NAMALWA (cell line): ENCODE measurements at places on chromosomes 1 and 21.

- DNase-seq: no peak
These were observed 550.2 kb downstream of the USP25 start for GRCh38 chr21:16279731-16280581.

DNA sequence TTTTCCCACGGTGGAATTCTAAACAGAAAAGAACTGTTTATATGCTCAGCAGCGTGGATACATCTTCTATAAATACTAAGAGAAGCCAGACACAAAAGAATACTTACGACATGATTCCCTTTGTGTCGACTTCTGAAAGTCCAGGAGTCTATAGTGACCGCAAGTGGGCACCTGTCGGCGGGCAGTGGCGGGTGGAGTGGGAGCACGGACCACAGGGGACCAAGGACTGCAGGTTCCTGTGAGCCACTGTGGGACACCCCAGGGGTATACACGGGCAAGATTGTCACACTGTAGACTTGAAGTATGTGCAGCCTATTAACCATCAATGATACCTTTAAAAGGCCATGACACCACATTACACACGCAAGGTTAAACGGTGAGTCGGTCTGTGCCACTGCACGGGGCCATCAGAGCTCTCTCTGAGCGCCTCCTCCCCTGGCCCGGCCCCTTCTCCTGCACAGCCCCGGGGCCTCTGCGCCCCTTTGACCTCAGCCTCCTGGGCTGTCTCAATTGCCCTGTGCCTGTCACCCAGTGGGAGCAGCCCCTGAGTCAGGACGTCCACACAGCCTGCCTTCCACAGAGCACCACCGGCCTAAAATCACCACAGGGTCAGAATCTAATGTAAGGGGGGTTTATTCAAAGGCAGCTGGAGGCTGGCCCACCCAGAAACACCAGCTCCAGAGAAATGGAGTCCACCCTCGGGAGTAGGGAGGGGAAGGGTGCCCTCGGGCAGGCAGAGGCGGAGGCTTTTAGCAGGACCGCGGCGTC, 90.0 kb upstream of the COL6A1 start:
- no peak for DNase-seq

DNA sequence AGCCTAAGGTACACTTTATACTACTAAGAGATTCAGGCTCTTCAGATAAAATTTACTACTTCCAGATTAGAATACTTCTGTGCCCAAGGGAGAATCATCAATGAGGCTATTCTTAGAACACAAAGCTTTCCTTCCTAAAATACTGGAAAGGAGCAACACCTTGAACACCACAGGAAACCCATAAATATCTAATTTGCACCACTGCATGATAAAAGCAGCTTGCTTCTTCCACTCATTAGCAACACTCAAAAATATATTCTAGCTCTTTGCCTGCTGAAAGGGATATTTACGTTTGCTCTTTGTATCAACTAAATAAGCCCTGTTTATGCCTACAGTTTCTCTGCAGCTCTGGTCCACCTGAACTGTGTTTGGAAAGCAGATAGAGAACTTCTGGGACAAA, 284.3 kb downstream of the RWDD3 start:
- DNase-seq: no peak

- DNase-seq: no peak
These were observed 270.7 kb downstream of the PAPPA2 start for GRCh38 chr1:176733661-176734060.

DNA sequence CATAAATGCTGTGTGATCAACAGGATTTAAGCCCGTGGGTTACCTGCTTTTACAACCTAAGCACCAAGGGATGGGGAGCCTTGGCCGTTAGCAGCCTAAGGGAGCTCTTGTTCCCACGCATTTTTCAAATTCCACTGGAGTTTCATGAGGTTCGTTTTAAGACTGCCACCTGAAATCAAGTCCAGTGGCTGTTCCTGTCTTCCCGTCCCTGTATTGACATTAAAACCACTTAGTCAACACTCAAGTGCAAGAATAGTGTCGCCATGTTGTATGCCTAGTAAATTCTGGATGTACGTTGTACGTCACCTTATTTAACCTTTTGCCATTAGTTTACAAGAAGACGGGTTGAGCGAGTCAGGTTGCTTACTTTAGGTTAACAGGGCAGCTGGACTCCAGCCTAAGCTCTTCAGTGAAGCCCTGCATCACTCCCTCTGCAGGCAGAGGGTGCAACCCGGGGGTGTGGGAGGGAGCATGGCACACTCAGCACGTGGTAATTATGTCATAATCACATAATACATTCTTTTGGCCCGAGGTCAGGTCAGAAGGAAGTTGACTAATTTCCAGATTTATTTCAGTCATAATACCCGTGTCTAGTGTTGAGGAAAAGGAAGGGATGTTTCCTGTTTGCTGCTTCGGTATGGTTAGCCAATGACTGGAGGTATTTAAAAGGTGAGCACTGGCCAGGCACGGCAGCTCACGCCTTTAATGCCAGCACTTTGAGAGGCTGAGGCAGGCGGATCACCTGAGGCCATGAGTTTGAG, 42.5 kb downstream of the CNST start:
- DNase-seq: no peak

DNA sequence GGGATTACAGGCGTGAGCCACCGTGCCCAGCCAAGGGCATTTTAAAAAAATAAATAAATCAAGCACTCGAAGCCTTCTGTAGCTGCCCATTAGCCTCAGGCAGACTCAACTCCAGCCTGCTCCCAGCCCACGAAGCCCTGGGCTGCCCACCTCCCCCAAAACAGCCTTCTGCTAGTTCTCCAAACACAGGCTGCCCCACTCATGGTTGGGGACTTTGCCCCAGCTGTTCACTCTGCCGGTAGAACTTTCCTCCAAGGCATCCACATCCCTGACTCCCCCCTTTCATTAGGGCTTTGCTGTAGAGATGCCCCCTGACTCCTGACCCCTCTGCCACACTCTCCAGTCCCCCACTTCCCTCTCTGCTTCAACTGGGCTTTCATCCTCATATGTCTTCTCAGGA, 29.7 kb upstream of the LAPTM5 start:
- DNase-seq: no peak

DNA sequence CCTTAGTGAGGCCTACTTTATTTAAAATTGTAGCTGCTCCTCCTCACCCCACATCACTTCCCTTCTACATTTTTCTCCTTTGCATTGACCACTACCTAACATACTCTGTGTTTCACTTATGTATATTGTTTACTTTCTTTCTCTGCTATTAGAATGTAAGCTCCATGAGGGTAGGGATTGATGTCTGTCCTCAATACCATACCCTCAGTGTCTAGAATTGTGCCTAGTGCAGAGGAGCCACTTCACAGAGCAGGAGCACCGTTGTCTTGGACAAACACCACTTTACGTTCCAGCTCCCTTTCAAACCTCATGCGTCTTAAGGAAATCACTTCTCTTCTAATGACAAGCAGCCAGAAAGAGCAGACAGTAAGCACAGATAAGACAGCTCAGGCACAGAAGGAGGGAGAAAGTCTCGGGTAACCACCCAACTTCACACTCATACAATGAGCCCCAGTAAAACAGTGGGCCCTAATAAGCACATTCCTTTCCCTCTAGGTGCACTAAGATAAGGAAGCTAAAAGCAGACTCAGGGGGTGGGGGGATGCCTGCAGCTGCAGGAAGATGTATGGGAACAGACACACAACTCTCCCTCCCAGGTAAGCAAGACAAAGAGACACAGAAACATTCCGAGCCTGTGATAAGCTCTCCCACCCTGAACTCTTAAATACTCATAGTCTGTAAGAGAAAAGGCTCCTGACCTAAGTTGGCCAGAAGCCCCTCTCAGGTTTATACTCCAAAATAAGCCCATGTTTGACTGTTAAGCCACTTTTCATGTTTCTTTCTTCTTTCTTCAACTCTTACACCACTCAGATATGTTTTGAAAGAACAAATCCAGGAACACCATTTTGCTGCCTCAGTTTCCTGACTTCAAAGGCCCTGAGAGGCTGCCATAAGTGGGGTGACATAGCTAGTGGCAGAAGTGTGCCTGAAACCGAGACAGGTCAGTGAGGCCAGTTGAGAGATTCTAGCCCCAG, 7.1 kb upstream of the PLEKHM2 start:
- no peak for DNase-seq

DNA sequence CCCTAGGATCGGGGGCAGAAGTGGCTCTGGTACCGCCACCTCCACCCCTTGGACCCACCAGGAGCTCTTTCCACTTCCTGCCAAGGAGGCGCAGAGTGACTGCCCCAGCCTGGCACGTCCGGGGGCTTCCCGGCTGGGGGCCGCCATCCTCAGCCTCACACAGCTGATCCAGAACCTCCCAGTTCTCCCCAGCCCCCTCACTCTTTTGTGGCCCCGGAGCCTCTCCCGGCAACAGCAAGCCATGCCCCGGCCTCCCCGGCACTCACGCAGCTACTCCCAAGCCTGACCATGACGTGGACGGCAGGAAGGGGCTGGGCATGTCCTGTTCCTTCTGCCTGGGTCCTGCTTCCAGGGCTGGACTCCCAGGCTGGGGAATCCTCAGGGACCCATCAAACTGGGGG, 17.1 kb downstream of the TP73 start:
- no peak for DNase-seq
